Tongue (tissue), 3 donors: ENCODE measurements at places on chromosomes 6 and 20.
A peak's percentile ranks its signal among the peaks of the same experiment; 100 is the strongest.

DNA sequence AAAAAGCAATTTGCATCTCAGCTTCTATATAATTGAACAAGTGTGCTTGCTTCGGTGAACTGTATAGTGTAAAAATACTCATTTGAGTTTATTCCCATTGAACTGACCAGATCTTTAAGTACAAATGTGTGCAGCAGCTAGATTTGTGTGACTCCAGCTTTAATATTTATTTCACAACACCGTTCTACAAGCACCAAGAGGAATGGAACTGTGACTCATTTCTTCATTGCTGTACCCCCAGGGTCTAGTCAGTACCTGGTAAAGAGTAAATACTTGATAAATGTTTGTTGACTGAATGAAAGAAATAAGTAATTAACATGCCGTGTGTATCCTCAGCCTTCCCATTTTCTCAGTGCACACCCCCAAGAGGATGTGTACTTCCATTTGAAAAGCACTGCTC lies 464.8 kb downstream of the CBLN4 start:
- no peak for DNase-seq

GRCh38 chr6:149961728-149962425 lies 1.9 kb upstream of the ULBP1 start:
- DNase-seq: peak; percentile 11

DNA sequence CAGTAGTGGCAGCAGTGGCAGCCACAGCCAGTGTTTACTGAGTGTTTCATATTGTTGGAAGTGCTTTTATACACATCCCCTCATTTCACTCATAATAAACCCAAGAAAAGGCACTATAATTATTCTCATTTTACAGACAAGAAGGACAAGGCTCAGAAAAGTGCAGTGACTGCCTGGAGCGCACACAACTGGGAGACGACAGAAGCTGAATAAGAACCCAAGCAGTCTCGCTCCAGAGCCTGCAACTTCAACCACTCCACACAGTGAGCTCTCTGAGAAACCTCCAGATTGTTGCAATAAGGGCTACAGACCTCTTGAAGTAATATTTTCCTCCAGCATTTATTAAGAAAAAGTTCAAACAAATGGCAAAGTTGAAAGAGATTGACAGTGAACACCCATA lies 76.9 kb downstream of the PLCG1 start:
- no peak for DNase-seq

- DNase-seq: no peak
These were observed 45.6 kb upstream of the BEND6 start for GRCh38 chr6:56909115-56909907.

DNA sequence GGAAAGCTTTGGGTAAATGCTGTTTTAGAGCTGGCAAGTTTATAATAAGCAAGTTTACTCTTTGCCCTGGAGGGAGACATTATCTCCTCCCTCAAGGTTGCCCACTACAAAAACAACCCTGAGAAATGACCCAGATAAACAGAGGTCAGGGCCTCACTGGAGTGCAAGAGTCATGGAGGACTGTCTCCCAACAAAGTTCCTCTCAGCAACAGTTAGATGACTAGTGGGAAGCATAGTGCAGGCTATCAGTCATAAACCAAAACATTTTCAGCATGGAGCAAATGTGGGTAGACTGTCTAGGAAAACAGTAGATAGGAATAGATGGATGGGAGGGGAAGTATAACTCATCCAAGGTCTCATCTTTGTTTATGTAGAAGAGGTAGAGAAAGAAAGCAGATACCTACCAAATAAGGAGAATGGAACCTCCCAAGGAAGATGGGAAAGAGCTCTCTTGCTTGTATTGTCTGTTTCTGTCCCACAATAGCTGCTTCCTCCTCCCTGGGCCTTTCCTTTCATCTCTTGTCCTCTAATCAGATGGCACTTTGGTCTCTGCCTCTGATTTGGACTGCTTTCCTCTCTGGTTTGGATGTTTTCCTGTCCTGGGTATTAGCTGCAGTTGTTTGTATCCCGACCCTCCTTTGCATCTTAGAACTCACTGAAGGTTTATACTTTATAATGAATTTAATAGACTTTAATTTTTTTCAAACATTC lies 95.4 kb downstream of the WASF1 start:
- no peak for DNase-seq

DNA sequence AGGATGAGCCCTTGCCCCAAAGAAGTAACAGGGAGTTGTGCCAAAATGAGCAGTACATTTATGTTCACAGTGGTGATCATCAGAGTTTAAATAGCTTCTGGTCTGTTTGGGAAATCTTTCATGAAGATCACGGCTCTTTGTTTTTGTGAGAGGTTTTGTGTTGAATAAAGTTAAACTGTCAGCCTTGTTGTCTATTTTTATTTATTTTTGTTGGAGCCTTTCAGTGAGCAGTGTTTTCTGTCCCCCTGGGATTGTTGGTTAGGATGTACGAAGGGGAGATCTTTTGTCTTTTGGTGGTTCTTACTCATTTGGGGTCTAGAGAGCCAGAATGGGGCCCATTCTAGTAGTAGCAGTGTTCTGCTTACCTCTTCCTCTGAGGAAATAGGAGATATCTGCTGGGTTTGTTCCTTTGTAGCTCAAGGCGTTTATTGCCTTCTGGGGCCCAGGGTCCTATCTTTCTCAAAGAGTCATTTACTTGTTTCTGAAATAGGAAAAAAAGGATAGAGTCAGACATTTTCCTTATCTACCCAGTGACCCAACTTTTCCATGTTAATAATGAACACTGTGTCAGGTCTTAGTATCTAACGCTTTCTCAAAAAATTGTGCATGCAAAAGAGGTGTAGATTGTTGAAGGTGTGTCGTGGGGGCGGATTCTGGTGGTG lies 157.4 kb downstream of the JARID2 start:
- DNase-seq: no peak

DNA sequence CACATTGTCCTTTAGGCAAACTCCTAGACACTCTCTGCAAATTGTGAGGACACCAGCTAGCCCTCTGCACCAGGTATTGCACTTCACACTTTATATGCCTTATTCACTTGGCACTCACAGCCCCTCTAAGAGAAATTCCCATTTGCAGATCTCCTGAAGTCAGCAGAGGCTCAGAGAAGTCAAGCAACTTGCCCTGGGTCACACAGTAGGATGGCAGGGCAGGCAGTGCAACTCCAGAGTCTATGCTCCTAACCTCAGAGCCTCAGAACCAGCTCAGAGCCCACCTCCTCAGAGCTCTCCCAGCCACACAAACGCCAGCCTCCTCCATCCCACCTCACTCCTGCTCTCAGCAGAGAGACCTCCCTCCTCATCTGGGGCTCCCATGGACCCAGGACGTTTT lies 52.4 kb upstream of the BLCAP start:
- no peak for DNase-seq

GRCh38 chr6:108672641-108673040 lies 111.9 kb downstream of the FOXO3 start:
- no peak for DNase-seq

DNA sequence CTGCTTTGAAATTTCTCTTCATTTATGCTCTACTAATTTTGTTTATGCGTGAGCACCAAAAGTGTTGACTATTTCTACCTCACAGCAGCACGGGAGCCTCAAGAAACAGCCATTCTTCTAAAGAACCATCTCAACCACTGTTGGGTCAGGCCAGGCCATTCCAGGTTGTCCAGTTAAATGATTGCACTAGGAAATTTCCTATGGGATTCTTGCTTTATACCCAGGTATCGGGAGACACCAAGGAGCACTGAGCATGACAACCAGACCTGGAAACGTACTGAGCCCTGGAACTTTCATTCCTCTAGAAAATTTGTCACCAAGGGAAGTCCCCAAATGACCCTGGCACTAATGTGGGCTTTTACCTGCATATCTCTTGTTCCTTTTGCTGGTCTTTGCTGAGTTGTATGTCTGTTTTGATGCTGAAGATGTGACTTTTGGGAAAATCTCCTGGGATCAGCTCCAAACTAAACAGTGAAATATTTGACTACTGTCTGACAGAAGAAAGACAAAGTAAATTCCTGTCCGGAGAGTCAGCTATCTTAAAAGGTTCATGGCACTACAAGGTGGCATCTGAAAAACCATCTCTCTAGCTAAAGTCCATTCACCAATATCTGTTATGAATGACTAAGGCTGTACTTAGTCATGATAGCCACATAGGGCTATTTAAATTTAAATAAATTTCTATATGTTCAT lies 70.5 kb downstream of the SNAP25 start:
- no peak for DNase-seq

- no peak for DNase-seq
These were observed 513.8 kb upstream of the HTR1E start for GRCh38 chr6:86423571-86423970.

GRCh38 chr6:9083108-9083507 lies 647.8 kb upstream of the SLC35B3 start:
- no peak for DNase-seq

- DNase-seq: no peak
These were observed 2.0 kb downstream of the ROS1 start for GRCh38 chr6:117423754-117424153.

- DNase-seq: peak; percentile 64
These were observed 2.4 kb downstream of the MTCL3 start for GRCh38 chr6:127516662-127517273.

GRCh38 chr6:105278813-105279212 lies 99.0 kb upstream of the POPDC3 start:
- DNase-seq: no peak

DNA sequence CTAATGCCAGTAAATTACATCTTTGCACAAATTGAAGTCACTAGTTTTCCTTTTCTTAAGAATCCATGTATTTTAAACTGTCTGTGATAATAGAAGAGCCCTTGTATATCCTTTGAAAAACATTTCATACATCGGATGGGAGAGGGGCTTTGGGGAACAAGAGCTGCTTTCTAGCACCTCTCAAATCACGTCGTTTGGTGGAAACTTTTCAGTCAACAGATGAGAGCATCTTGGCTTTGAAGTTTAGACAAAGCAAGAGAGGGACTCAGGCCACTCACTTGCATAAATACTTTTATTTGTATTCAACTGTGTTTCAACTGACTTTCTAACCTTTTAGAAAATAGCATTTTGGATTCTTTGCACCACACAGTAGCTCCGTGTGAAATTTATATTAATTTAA lies 502.3 kb upstream of the IMPG1 start:
- DNase-seq: no peak

GRCh38 chr20:18984238-18985200 lies 170.9 kb downstream of the SCP2D1 start:
- peak; percentile 23 for DNase-seq

DNA sequence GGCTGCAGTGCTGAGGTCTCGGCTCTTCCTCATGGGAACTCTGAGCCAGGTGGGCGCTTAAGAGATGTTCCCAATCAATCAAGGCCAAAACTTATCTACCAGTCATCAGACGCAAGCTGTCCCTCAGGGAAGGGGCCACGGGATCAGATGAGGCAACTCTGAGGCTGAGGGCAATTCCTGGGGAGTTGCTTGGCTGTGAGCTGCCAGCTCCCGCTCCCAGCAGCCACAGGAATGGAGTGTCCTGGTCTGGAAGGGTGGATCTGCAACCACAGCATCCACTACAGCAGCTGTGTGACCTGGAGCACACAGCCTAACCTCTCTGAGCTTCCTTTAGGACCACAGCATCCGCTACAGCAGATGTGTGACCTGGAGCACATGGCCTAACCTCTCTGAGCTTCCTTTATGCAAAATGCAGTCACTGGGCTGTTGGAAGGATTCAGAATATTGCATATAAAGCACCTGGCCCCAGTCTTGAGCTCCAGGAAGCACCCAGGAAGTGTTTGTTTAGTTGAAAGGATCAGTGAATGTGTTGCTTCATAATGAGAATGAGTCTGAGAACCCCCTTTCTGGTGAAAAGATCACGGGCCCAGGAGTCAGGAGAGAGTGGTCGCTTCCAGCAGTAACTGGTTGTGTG lies 60.9 kb downstream of the TFAP2C start:
- DNase-seq: no peak

- DNase-seq: no peak
These were observed 146.9 kb upstream of the AHI1 start for GRCh38 chr6:135644394-135644793.

GRCh38 chr6:108966855-108967755 lies 118.9 kb downstream of the ARMC2 start:
- peak; percentile 58 for DNase-seq

DNA sequence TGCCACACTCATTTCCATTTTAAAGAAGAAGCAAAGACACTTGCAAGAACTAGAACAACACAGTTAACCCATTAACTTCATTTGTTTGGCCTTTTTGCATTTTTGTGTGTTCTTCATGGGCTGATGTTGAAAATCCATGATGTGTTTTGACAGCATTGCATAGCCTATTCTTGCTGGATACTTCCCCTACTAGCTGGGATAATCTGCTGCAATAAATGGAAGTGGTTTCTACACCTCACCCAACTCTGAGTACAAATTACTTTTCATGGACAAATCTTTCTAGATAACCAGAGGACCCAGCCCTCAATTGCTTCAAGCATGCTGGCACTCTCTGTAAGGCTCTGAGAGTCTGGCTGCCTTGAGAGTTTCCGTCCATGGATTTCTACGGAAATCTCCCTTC lies 26.5 kb downstream of the CST9L start:
- no peak for DNase-seq

DNA sequence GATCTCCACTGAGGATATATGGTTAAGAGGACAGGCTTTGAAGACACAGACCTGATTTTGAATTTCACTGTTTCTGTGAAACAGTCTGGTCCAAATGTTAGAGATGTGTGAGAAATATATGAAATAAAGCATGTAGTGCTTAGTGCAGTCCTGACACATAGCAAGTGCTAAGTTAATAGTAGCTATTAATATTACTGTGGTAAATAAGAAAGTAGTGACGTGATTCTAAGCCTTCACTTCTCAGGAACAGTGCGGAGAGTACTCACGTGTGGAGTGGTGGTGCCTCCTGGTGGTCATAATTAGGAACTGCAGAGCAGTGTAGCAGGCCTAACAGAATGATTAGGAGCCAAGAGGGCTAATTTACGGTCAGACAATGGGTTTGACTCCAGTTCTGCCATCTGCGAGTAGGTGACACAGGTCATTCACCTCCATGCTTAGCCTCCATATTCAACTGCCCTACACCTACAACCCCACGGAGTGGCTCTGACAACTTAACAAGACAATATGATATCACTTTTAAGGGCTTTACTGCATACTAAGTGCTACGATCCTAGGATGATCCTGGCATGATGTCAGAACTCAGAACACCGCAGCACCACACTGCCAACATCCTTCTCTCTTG lies 106.2 kb downstream of the JPH2 start:
- peak; percentile 91 for DNase-seq

GRCh38 chr6:145051661-145052060 lies 683.7 kb downstream of the EPM2A start:
- no peak for DNase-seq

DNA sequence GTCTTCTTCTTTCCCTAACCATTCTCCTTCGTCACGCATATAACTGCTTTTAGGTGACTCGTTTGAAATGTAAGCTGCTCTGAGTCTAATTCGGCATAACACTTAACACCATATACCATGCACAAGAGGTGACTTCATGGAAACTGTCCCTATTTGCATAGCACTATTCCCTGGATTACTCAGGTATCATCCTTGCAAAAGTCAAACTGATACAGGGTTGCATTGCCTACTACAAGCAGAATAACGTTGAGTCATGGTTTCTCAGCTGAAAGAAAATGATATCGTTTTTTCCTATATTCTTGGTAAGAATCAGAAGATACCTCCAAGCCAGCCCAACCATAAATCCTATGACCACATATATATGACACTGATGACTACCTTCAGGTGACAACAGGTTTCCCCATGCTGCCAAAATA lies 227.5 kb downstream of the ATXN1 start:
- DNase-seq: no peak
